ENCODE measurements at places on chromosomes 7 and 10. TPM values are rescaled to one million over a fixed set of nuclear protein-coding genes. Genes with fewer than 3 reads are reported as not detected.

DNA sequence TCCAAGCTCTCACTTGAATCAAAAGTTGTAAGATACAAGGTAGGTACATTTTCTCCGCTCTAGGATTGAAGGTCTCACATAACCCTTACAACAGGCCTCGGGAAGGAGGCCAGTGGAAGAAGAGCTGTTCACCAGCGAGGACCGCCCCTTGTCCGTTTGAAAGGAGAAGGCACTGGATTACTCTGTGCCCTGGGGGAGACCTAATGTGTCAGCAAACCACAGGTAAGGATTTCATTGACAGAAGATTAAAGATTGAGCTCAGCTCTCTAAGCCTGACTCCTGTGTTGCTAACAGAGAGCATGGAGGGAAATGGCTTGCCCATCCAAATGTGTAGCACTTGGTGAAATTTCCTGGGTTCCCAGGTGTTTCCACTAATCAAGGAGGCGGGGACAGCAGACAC is 81.2 kb downstream of the SLC16A9 start:
- DNase-seq: no peak

The GALNT17 gene
- total RNA-seq: not detected

The TWIST1 gene
- total RNA-seq: 18.6 TPM

DNA sequence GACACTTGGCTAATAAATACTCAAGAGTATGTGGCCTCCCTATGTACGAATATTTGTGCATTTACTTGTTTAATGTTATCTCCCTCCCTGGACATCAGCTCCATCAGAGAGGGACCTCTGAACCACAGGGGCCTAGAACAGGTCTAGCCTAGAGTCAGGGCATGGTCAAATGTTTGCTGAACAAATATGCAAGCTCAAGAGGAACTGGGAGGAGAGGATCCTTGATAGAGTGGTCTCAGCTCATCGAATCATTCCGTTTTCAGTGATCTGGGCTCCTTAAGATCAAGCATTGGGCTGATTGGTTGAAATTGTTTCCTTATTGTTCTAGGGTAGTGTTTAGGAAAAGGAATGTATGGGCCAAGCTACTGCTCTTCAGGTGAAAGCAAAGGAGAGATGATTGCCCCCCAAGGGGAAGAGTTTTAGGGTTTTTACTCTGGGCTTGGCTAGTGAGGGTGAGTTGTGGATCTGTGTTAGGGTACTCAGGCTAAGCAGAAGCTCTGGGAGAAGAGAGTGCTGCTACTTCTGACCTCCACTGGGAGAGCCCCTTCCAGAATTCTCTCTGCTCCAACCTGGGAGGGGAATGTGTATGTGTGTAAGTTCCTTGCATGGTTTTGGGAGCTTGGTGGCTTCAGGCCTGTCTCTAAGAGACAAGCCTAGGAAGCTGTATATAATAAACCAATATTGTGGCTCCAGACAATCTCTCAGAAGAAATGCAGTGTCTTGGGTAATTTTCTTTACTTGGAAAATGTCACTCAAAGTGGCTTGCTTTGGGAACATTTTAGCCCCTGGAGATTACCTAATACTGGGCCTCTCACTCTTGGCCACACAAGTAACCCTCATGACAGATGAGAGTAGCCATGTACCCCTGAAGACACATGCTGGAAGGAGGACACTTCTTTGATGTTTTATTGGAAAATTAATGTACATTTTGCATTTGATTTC is 110.0 kb downstream of the EMX2 start:
- DNase-seq: no peak

DNA sequence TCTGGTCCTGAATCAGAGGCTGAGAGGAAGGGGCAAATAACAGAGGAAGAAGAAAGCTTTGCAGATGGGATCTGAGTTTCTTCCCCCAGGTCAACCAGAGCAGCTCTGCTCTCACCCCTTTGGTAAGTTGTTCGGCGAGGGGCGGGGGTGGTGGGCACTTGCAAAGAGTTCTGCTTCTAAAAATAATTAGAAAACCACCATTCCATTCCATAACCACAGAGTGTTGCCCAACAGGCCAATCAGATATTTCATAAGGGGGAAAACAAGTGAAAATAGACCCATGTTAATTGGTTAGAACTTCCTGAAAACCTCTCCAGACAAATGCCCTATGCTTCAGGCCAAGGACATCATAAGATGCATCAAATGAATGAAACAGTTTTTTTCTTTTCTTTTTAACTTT is 43.6 kb upstream of the R3HCC1L start:
- DNase-seq: no peak

- DNase-seq: no peak
Observed at GRCh38 chr7:4837041-4837802, 24.6 kb downstream of the PAPOLB start.

- DNase-seq: peak; percentile 1
Observed at GRCh38 chr7:35420656-35421055, 166.8 kb upstream of the TBX20 start.

The SFRP5 gene
- total RNA-seq: not detected

- no peak for DNase-seq
Observed at GRCh38 chr10:132100556-132101349, 35.0 kb downstream of the JAKMIP3 start.

GRCh38 chr7:63117-63480 is 129.3 kb upstream of the FAM20C start:
- no peak for DNase-seq

All from IMR-90 (cell line).